ENCODE measurements at places on chromosomes 1 and 21.

- no peak for DNase-seq
These were observed 96.9 kb downstream of the ADSS2 start for GRCh38 chr1:244354810-244355278.

- peak; percentile 28 for DNase-seq
These were observed 103.4 kb upstream of the TIAM1 start for GRCh38 chr21:31447505-31447904.

GRCh38 chr1:11407301-11407994 lies 71.5 kb upstream of the DISP3 start:
- no peak for DNase-seq

GRCh38 chr1:98316286-98316905 lies 345.1 kb upstream of the SNX7 start:
- DNase-seq, result peak; percentile 59

DNA sequence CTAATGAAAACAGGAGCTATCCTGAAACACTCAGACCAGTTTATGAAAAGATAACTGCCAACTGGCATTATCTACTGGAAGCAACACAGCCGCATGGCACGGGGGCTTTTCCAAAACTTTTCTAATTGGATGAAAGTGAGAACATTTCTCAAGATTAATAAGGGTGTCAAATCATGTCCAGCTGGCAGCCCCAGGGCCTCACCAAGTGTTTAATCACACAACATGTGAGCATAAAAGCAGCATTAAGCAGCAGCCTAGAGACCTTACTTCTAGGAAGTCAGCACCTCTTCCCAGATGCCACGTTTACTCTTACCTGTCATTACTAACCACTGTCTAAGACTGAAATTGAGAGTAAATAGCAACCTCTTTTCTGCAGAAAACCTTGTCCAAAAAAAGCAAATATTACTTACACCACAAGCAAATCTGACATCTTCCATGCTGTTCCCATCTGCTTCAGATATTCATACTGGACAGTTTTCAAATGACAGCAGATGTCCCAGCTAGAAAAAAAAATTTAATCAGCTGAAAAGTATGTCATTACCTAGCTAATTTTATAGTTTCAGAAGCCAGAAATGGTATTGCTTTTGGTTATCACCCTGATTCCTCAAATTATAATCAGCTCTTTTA lies 341.5 kb upstream of the ZP4 start:
- DNase-seq, result no peak

DNA sequence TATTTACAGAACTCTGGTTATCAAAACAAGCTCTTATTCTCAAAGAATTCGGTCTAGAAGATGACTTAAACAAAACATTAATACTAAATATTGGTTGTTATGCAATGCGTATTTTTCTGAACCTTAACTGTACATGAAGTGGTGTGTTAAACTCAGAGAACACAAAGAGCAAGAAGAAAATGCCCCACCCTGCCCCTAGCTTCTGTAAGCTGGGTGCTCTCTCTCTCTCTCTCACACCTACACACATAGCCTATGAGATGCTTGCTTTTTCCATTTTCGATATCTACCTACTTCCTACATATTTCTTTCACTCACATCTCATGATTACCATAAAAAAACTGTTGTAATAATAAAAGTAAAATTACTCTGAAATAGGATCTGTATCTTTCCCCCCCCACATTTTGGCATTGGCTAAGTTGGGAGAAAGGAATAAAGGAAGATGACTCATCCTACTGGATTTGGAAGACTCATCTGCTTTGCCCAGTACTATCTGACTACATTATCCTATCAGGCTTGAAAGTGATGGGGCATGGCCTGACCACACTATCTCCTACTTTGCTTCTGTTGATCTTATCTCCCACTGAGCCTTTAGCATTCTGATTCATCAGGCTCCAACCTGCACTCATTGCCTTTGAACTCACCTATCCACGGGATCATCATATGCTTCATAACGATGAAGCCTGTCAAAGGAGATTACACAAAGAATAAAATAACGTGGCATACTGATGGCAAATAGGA lies 2.9 kb downstream of the CRYZ start:
- DNase-seq, result peak; percentile 13

GRCh38 chr1:230549625-230550024 lies 92.7 kb upstream of the COG2 start:
- no peak for DNase-seq

DNA sequence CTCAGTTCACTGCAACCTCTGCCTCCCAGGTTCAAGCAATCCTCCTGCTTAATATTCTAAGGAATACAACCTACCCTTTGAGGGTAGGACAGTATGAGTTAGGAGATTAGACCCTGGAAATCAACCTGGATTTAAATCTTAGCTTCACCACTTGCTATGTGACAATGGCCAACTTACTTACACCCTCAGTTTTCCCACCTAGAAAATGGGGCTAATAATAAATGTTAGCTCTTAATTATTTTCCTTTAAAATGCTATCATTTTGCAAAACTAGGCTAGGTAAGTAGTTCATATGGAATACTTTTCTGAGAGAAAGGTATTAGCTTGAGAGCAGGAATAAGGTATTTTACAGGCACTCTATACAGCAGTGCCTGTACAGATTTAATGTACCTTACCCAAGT lies 110.8 kb downstream of the PHTF1 start:
- DNase-seq, result no peak

GRCh38 chr1:120178799-120179756 lies 2.8 kb upstream of the SEC22B start:
- DNase-seq, result peak; percentile 65

DNA sequence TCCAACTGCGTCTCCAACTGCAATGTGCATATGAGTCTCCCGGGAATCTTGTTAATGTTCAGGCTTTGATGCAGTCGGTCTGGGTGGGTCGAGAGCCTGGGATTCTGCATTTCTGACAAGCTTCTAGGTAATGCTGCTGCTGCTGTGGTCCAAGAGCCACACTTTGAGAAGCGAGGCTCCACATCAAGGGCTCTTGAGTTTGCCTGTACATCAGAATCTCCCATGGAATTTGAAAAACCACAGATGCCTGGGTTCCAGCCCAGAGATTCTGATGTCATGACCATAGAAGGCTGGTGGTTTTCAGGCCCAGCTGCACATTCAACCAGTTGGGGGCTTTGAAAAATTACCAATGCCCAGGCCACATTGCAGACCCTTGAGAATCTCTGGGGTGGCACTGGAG lies 93.9 kb upstream of the TARDBP start:
- DNase-seq, result no peak

GRCh38 chr1:159877695-159878444 lies 15.4 kb upstream of the VSIG8 start:
- DNase-seq, result no peak

GRCh38 chr1:190957565-190957964 lies 479.9 kb upstream of the BRINP3 start:
- DNase-seq, result no peak

DNA sequence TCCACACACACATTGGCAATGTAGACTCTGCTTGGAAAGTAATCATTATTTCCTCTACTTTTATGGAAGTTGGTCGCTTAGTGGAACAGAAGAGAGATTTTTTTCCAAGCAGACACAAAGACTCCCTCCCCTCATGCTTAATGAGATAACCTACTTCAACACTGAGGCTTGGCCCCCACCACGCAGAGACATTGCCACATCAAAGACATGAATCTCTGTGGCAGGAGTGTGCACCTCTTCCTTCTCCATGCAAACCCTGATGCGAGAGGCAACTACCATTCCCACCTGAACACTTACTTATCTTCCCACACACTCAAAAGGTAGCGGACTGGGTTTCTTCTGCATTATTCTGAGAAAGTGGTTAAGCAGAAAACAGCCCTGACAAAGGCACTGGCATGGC lies 37.3 kb upstream of the LPAR3 start:
- no peak for DNase-seq

DNA sequence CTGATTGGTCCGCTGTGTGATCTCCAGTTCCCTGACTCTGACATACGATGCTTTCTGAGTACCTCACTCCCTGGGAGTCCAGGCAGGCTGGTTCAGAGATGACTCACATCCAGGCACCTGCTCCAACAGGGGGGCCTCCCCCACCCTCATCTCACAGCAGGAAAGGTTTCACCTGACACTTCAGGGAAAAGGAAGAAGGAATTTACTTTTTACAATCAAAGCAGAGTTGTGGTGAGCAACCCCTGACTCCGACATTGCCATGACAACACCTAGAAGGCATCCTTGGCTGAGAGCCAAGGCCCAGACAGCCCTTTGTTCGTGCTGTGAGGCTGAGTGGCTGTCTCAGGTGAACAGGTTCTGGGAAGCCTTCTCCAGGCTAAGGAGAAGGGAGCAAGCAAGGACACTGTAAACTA lies 164.6 kb upstream of the GJB5 start:
- no peak for DNase-seq

- no peak for DNase-seq
These were observed 100.0 kb downstream of the PLPPR5 start for GRCh38 chr1:98904684-98905083.

- DNase-seq, result no peak
These were observed 199.3 kb upstream of the TMEM51 start for GRCh38 chr1:14954210-14954609.

GRCh38 chr1:58266242-58266641 lies 280.3 kb downstream of the OMA1 start:
- no peak for DNase-seq

DNA sequence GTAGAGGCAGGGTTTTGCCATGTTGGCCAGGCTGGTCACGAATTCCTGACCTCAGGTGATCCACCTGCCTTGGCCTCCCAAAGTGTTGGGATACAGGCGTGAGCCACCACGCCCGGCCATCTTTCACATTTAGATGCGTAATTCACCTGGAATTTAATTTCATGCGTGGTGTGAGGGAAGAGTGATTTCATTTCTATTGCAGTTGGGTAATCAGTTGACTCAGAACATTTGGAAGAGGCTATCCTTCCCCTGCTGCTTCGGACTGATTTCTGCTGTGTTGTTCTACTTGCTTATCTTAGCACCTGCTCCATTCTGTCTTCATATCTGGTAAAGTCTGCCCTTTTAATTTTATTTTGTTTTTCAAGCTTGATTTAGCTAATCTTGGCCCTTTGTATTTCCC lies 19.1 kb downstream of the DIP2A start:
- DNase-seq, result no peak

DNA sequence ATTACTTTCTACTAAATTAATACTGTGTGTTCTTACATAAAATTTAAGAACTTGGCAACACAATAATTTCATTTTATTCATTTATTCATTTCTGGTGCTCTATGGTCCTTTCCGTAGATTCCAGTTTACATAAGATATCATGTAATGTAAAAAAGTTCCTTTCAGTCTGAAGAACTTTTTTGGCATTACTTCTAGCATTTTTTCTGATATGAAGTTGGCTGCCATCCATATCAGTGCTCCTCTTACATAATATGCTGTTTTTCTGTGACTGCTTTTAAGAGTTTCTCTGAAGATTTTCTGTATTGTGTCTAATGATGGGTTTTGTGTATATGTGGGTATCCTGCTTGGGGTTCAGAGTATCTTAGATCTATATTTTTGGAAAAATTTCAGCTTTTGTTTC lies 34.8 kb downstream of the LIN9 start:
- DNase-seq, result no peak

GRCh38 chr1:184194236-184194635 lies 142.7 kb downstream of the TSEN15 start:
- no peak for DNase-seq

DNA sequence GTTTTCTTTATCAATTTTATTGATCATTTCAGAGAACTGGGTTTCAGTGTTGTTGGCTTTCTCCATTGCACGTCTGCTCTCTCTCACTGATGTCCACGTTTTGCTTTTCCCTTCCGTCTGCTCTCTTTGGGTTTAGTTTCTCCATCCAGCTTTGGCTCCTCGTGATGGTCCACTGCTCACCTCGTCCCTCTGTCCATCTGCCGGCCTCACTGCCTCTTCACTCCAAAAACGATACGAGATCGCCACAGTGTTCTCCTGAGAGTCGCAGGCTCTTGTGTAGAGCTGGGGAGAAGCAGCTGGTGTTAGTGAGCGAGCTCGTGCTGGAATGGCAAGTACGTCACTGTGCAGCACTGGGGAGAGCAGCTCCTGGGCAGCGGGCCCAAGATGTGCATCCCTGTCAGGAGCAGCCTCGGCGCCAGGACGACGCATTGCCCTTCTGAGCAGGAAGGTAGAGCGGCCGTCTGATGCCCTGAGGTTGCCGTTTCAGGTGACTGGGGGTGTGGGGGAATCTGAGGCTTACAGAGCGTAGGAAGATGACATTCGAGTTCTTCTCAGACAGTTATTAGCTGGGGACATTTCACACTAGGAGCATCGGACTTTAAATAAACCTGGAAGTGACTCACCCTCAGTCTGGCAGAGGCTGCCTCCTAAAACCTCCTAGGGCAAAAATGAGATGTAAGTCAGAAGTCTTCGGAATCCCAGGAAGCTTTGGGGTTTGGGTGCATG lies 31.4 kb upstream of the PCBP3 start:
- peak; percentile 45 for DNase-seq

DNA sequence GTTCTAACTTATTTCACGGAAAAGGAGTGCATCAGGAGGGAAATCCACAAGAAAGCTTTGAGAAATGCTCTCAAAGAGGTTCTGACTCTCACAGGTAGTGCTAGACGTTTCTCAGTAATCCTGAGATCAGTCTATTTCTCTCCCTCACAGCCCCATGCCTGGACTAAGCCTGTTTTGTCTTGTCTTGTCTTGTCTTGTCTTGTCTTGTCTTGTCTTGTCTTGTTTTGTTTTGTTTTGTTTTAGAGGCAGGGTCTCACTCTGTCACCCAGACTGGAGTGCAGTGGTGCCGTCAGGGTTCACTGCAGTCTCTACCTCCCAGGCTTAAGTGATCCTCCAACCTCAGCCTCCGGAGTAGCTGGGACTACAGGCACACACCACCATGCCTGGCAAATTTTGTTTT lies 133.3 kb upstream of the SGIP1 start:
- DNase-seq, result no peak

GRCh38 chr1:84103197-84103992 lies 40.7 kb upstream of the PRKACB start:
- peak; percentile 93 for DNase-seq

DNA sequence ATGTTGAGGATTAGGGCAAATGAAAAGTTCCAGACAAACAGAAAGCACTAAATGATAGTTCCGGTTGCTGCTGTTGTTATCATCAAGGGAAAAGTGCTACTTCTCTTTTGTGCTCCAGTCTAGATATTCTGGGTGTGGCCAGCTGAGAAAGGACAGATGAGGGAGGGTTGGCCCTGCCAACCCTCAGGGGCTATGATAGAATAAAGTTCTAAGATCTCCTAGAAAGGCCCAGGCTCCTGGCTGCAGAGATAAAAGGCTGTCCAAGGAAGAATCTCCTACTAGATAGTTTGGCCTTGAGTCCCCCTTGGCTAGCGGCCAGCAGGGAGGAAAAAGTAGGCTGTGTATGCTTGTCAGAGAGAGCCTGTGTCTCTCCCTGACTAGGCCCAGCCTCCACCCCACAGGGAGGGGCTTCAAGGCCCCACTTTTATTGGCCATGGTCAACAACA lies 31.5 kb downstream of the RIMS3 start:
- DNase-seq, result no peak

DNA sequence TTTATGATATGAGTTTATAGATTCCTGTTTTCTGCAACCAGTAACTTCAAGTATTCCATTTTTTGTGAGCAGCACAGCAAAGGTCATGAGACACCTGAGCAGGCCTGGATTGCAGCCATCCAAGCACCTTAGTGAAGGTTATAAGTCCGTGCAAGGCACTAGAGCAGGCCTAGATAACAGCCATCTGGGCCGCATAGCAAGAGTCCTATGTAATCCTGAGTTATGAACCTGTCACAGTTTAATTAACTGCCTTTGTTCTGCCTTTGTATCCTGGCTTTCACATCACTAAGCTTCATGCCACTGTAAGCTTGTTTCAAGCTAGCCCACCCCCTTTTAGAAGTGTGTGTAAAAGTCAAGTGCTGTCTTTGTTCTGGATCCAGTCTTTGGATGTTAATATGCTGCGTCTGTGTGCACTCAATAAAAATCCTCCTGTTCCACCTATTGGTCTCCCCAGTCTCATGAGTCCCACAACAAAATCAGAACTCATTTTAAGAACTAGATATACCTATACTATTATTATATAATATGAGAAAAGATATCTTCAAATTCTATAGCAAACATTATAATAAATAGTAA lies 556.2 kb upstream of the CHRM3 start:
- no peak for DNase-seq

Data from mesenchymal stem cell (in vitro differentiated cells and primary cell).